EH (cell line): ENCODE measurements at places on chromosomes 16 and 17.

- no peak for DNase-seq
Observed at GRCh38 chr16:76294396-76295214, 17.4 kb downstream of the CNTNAP4 start.

DNA sequence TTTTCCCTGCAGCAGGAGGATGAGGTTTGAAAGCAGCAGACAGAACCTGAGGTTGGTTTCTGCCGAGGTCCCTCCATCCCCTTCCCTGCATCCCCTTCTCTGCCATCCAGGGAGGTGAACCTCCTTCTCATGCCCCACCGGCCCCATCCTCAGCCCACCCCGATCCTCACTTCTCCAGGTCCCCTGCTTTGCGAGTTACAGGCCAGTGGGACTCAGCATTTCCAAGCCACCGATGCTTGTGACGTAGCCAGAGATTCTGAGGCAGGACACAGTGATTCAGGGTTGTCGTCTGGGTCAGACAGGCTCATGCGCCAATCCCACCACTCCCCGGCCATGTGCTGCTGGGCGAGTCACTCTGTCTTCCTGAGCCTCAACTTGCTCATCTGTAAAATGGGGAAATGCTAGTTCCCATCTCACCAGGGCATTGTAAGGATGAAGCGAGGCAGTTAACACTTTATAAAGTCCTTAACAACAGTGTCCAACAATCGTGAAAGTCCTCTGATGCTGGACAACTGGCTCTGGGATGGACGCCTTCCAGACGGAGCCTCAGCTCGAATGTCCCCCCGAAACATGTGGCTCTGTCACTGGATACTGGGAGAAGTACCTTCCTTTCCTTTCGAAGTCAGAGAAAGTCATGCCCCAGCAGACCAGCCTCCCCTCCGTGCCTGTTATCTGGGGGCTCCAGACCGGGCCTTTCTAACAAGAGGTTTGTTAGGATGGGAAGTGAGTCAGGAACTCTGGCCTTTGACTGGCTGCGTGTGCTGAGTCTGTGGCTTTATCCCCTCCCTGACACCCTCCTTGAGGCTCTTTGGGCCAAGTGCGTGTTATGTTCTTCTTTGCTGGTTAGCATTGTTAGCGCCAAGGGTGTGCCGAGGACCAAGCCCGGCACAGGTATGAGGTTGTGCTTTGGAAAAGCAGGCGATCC, 21.9 kb downstream of the SEC14L5 start:
- DNase-seq = no peak

GRCh38 chr16:7027401-7027800, 305.2 kb upstream of the RBFOX1 start:
- no peak for DNase-seq

DNA sequence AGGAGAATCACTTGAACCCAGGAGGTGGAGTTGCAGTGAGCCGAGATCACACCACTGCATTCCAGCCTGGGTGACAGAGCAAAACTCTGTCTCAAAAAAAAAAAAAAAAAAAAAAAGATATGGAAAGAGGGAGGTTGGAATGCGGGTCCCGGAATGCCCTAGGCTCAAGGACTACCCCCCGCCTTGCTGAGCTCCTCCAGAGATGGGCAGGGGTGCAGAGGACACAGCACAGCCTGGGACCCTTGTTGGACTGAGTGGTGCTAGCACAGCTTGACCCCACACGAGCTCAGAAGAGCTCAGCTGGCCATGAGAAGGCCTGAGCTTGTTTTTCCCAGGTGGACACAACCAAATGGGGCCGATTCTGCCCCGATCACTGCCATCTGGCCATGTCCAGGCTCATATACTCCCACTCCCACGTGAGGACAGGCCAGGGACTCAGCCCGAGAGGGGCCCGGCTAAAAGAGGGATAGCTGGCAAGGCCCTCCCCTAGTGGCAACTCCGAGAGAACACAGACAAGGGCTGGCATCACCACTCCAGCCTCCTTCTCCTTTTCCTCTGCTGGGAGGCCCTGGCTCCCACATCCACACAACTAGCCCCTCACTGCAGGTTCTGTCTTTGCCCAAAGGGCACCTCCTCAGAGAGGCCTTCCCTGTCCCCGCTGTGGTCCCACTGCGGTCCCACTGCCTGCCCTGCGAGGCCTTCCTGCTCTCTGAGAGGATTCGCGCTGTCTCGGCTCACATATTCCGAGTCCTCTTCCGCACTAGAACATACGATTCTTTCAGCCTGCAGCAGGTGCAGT, 11.0 kb downstream of the SGCA start:
- DNase-seq = peak; percentile 70

DNA sequence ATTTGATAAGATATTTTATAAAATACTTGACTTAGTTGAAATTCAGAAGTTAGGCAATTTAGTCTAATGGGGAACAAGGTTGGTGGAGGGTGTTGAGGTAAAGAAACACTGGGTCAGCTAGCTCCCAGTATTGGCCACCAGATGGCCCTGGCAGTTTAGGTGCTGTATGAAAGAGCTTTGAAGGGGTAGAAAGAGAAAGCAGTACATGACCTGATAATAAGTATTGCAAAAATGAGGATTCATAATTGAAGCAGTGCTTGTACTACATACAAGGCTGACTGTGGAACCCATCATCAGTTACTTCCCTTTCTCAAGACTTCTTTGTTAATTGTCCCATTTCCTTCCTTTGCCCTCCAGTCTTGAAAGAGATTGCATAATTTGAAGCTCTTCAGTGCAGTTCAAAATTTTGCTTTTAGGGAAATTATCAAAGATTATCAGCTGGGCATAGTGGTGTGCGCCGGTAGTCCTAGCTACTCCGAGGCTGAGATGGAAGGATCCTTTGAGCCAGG, 29.4 kb downstream of the TANC2 start:
- DNase-seq = peak; percentile 52

- peak; percentile 69 for DNase-seq
Observed at GRCh38 chr16:64094181-64094965, 1027.5 kb downstream of the CDH11 start.

DNA sequence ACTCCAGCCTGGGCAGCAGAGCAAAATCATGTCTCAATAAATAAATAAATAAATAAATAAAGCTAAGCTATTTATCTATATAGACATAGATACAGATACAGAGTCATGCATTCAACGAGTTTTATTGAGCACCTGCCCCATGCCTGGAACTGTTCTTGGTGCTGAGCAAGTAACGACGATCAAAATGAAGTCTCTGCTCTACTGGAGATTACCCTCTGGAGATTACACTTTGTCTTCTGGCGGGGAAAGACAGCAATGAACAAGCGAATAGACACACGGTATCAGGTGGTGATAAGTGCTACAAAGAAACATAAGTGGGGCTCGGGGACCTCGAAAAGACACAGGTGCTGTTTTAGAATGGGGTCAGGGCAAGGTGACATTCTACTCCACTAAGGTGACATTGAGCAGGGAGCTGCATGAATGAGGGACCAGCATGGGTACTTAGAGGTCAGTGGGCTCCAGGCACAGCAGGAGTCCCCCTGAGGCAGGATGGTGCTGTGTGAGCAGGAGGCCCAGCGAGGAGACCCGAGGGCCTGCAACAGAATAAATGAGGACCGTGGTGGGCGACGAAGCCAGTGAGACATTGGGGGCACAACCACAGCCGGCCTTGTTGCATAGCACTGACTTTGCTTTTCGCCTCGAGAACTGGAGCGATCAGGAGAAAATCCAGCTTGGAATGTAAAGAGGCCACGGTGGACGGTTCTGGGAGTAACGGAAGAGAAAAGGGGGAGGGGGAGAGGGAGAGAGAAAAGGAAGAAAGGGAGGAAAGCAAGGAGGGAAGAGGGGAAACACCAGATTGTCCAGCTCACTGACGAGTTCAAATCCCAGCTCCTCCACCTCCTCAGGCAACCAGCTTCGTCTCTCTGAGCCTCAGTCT, 42.4 kb upstream of the MEAK7 start:
- no peak for DNase-seq

DNA sequence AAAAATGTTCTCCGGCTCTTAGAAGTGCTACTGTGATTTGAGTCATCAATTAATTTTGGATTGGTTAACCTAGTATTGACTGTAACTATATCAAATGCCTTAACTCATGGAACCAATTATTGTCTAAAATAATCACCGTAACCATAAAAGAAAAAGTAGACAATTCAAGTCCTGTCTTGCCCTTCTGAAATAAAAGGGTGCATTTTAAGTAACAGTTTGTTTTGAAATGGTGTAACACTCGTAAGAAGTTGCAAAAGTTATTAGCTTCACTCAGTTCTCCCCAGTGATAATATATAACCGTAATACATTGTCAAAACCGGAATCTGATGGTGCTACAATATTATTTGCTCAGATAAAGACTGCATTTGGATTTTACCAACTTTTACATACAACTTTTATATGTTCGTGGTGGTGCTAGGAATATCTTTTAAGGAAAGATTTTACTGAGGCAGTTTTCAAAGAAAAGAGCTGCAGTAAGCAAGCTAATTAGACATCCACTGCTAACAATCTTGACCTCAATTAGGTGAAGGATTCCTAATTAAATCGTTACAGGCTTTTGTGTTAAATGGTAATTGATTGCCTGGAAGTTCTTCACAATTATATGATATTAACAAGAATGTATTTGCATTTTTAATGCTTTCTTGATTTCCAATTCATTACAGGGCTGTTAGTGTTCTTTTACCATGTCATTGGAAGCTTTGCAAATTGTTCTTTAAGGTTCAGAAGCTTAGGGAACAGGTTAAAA, 413.1 kb upstream of the MON1B start:
- DNase-seq = no peak

- no peak for DNase-seq
Observed at GRCh38 chr16:88953003-88953690, 23.9 kb downstream of the CBFA2T3 start.

- DNase-seq = no peak
Observed at GRCh38 chr17:33924104-33924503, 331.0 kb upstream of the CCL2 start.

DNA sequence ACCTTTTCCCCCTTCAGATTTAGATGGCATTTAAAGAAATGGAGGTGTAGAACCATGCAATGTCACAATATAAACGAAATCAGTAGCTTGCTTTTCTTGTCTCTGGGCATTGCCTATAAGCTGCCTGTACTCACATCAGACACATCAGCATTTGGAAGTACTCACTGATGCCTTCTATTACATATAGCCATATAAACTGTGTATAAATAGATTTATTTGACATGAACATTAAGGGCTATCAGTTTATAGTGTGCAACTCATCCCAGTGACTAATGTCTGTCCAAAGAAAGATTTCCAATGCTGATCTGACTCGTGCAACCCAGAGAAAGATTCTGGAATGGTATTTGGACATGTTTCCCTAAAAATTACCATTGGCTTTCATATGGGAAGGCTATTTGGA, 417.9 kb upstream of the MAF start:
- no peak for DNase-seq

- DNase-seq = no peak
Observed at GRCh38 chr17:12053552-12053951, 32.9 kb downstream of the MAP2K4 start.

- peak; percentile 48 for DNase-seq
Observed at GRCh38 chr16:11254913-11255736, 879 bp downstream of the SOCS1 start.

DNA sequence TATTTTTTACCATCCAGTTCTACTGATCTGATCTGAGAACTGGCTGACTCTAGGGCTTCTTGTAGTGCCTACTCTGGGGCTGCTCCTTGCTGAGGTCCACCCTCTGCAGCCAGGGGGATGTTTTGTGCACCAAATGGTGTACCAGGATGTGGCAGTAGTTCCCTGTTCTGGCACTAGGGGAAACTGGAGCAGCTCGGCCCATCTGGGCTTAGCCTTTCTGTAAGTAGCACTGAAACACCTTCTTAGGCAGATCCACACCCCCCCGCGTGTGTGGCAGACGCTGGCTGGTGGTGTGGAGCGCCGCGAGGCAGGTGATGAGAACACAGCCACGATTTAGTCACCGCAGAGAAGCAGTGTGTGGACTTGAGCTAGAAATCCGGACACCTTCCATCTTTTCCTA, 17.0 kb downstream of the DUSP14 start:
- peak; percentile 40 for DNase-seq

DNA sequence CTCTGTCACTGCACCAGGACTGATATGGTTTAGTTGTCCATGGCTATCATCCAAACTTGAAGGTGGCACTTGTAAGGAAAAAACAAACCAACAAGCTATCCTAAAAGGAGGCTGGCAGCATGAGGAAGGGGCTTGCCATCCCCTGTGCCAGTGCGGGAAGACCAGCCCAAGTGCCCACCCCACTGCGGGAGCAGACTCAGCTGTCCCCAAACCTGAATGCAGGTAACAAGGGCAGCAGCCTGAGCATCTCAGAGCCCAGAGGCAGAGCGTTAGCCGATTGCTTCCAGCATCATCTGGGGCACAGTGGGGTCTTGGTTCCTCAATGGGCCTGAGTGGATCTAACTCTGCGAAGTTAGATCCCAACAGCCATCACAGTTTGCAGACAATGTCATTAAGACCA, 29.2 kb upstream of the C16orf78 start:
- no peak for DNase-seq

GRCh38 chr16:54891346-54891745, 39.3 kb upstream of the IRX5 start:
- no peak for DNase-seq
